ENCODE measurements at places on chromosomes 5 and 9.

GRCh38 chr9:86508208-86508903 lies 154.1 kb upstream of the TUT7 start:
- no peak for DNase-seq

DNA sequence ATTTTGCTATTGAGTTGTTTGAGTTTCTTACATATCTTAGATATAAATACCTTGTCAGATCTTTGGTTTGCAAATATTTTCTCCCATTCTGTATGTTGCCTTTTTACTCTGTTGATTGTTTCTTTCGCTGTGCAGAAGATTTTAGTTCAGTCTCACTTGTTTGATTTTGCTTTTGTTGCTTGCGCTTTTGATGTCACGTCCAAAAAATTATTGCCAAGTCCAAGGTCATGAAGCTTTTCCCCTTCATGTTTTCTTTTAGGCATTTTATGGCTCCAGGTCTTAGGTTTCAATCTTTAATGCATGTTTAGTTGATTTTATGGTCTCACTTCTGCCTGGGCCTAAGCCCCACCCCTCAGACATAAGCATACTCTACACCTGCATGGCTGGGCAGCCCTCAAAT lies 131.5 kb upstream of the TNC start:
- DNase-seq = no peak

DNA sequence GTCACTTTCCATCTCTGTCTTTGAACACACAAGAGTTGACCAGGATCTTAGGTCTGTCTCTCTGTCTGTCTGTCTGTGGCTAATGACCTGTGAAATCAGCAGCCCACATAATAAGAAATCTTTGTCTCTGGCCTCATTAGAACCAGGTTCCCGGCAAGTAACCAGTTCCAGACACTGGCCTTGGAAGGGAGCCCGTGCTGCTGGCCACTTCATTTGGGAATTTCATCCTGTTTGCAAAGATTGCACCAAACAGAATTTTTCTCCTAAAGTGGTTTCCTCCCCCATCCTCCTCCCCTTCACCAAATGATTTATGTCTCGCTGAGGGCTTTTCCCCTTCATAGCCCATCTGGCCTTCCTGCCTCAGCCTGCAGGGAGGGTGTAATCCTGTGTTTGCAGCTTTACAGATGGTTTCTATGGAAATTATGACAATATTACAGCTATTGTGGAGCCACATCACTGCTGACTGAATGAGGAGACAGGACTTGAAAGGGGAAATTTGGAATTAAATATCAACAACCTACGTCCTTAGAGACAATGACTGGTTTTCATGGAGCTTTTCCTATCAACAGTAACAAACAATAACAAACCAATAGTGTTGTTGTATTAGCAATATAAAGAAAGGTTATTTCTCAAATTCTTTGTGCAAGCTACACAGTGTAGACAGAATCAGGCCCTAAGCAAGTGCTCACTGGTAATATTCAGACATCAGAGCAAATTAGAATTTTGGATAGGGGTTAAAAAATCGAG lies 25.7 kb downstream of the DPYSL3 start:
- peak; percentile 76 for DNase-seq

DNA sequence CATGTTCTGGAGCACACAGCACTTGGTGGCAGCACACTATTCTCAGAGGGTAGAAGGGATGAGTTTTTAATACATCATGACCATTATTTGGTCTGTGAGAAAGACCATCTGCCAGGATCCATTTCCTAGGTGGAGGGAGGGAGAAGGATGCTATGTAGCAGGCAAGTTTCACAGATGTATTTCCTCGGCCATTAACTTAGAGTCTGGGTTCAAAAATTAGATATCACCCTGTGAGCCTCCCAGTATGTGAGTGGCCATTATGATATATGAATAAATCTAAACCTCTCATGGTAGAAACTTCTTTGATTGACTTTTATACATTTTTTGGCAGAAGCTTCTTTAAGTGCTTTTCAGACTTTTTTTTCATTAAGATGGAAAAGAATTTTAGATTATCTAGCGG lies 133.9 kb downstream of the SREK1 start:
- no peak for DNase-seq

DNA sequence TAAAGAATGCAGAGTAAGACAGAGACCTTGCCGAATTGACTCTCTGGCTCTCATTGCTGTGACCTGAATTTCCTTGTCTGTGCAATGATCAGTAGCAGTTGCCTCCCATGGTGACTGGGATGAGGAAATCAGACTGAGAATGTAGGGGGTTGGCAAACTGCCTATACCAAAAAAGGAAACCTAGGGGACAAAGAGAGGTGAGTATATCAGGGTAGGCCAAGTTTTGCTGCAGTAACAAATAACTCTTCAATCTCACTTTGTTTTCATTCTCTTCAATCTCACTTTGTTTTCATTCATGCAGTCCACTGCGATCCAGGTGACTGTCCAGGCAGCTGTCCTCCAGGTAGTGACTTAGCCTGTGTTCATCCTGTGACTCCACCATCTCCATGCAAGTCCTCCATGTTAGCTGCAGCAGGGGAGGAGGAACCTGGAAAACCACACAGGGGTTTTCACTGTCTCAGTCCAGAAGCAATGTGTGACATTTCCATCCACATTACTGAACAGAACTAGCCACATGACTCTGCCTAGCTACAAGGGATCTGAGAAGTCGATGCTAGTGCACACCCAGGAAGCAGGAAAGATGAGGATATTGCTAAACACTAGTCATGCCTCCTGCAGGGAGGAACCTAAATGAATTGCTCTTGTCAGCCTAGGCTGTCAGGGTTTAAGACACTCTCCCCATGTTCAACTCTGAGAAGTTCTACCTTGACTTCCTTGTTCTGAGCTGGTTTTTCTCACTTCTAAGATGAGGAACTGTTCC lies 26.0 kb downstream of the TMEM174 start:
- DNase-seq = peak; percentile 3

DNA sequence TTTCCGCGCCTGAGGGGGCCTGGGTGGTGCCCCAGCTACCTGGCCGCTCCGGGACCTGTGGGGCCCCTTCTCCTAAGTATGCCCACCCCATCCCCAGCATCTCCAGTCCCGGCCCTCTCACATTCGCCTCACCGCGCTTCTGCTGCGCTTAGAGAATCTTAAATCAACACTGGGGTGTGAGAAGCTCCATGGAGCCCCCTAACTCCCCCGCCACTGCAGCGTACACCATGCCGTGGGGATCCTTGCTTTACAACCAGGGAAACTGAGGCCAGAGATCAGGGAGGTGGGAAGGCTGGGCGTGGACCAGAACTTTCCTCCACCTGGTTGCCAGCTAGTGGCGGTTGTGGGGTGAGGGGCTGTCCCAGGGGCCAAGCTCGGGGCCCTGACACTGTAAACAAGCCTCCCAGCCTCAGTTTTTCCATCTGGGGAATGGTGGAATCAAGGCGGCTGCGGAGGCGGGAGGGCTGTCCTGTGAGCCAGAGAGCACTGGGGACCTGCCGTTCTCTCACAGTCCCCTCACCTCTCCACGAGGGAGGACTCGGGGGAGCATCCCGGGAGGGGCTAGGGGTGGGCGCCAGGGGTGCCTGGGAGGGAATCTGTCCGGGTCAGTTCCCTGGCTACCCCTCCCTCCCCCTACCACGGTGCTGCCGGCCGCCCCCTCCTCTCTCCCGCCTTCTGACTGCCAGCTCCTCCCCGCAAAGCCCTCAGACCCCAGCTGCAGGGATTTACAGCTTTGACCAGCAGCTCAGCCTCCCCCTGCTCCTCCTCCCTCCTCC lies 161.2 kb downstream of the C9orf50 start:
- DNase-seq = no peak

DNA sequence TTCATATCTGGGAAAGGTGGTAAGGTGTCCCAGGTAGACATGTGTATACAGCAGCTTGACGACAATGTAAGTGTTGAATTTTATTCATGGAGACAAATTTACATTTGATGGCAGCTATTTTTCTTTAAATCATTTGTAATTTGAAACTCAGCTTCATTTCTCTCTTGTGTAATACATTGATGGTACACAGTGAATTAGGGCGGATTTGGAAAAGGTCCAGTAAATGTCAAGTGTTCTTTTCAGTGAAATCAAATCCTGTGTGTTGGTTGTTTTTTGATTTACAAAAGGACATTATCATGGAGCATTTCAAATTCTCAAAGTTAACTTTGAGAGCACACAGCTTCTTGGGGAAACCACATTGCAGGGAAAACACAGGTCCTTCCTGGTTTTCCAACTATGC lies 30.0 kb upstream of the PCSK1 start:
- peak; percentile 52 for DNase-seq

- no peak for DNase-seq
These were observed 198.8 kb downstream of the PRELID2 start for GRCh38 chr5:145636371-145636770.

DNA sequence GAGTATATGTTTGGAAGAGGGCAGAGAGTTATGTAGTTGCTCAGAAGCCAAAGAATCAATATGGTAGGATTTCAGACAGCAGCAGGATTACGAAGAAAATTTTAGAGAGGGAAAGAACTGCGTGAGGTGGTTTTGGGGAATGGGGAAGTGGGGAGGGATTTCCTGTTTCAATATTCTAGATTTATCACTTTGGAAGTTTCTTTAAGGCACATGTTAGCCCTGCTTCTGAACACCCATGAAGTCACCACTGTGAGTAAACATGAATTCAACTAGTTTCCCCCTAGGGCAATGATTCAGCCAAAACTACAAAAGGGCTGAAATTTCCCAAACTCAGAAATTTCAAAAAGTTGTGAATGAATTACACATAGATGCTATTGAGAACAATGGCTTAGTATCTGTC lies 132.2 kb downstream of the EBF1 start:
- no peak for DNase-seq

- DNase-seq = no peak
These were observed 61.8 kb downstream of the ALDH1A1 start for GRCh38 chr9:72891043-72891442.

DNA sequence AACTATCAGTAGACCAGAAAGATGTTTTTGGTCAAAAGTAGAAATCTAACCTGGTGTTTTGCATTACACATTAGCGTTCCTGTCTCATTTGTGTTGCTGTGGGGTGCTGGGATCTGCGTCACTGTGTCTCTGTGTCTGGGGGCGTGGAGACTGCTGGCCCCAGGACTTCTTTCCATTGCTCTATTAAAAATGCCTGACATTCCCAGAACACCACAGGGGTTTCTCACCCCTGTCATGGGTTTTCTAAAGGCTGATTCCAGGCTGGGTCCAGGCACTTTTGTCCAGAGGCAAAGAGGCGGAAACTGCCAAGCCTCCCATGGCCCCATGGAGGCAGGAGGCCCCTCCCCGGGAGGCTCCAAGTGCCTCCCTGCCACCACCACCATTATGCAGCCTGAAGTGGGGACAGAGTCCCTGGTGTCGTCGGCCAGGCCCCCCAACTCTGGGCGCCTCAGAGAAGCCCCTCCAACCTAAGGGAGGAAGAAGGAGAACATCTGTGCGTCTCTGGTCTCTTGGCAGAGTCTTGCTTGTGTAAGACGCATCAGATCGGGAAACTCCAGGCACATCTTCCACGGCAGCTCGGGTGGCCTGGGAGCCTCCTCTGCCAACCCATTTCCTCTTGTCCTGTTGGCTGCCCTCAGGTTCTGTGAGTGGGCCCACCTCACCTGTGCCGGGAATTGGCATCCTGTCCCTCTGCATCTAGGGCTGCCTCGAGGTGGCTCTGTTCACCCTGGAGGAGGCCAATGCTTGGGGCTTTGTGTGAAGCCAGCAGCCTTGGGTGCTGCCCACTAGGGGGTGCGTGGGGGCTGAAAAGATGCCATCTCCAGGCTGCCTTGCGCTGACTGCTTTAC lies 13.8 kb upstream of the PLEKHG4B start:
- DNase-seq = peak; percentile 72

DNA sequence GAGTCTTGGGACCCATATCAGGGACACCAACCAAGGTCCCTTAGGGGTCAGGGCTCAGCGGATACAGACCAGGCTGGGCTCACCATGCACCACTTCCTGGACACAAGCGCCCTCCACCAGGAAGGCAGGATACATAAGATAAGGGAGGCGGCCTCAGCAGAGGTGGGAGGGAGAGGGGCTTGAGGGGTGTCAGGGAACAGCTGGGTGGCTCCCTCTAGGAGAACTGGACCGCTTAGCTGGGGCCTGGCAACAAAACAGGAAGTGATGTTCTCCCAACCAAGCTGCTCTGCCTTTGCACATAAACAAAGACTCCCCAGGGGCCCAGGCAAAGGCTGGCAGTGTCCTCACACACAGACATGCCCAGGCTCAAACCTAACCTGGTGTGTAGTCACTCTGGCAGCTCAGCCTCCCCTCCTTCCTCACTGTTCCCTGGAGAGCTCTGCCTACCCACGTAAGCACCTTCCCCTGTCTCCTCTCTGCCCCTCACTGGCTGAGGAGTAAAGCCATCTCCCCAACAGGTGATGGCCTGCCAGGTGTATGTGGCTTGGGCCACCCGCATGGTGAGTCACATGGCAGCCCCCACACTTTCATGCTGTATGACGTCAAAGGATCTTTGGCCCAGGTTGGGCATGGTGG lies 5.8 kb upstream of the BICD2 start:
- DNase-seq = peak; percentile 81

DNA sequence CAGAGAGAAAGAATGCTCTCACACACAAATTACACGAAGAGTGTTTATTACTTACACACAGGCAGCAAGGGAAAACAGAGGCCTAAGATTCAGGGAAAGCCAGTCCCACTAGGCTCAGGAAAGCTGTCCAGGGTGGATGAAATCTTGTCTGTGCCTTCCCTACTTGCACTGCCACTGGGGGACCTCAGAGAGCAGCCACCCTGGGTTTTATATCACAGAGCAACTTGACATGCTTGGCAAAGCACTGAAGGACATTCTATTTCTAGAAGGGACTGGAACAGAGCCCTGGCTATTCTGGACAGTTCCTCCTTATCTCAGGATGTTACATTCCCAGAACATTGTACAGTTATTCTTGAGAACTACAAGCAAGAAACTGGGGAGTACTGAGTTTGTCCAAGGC lies 7.5 kb upstream of the PRSS3 start:
- no peak for DNase-seq

- no peak for DNase-seq
These were observed 63.7 kb upstream of the RICTOR start for GRCh38 chr5:39137819-39138451.

DNA sequence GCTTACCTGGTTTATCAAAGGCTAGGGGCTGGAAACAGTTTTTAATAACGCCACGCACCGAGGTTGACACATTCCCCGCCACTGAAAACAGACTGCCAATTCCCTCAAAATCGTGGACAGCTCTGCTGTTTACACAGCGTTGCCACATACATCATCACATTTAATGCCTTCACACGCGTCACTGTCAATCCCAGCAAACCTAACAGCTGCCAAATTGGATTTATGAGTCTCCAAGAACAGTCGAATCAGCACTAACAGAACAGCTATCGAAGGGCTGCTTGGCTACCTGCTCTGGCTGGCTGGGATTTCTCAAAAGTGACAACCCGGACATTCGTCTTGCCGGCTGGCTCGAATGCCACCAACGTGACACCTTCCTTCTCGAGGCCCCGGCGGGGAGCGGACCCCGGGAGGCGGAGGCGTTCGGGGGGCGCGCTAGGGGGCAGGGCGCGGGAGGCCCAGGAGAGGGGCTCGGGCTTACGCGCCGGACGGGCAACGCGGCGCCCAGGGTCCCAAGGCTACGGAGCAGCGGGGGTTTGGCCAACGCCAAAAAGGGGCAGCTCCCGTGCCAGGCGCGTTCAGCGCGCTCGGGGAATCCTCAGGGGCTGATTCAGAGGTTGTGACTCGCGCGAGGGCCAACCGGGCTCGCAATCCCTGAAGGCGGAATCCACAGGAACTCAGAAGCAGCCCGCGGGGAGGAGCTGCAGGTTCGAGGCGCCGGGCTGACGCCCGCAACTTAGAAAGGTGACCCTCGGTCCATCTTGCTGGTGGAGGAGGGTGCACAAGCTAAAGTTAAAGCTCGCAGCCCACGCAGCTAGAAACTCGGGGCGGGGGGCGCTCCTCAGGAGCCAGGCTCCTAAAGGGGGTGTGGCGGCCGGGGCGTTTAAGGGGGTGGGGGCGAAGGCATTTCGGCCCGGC lies 1.2 kb downstream of the CDC14B start:
- DNase-seq = peak; percentile 27
